G401 (cell line): ENCODE measurements at places on chromosomes 6 and 20. TPM values are rescaled to one million over a fixed set of nuclear protein-coding genes. Genes with fewer than 3 reads are reported as not detected.

ZNF341 gene
- total RNA-seq: 0.86 and 2.3 TPM in 2 replicates

TNFRSF6B gene
- not detected in 2 replicates for total RNA-seq

RAMACL gene
- total RNA-seq: 4.1 and 8.0 TPM in 2 replicates

TBXT gene
- 2.2 TPM in 1 of 2 replicates, not detected in the other for total RNA-seq

RSPH9 gene
- 0.92 and 1.6 TPM in 2 replicates for total RNA-seq

GNMT gene
- total RNA-seq: 0.75 TPM in 1 of 2 replicates, not detected in the other
